ENCODE measurements at places on chromosomes 13 and 19.

DNA sequence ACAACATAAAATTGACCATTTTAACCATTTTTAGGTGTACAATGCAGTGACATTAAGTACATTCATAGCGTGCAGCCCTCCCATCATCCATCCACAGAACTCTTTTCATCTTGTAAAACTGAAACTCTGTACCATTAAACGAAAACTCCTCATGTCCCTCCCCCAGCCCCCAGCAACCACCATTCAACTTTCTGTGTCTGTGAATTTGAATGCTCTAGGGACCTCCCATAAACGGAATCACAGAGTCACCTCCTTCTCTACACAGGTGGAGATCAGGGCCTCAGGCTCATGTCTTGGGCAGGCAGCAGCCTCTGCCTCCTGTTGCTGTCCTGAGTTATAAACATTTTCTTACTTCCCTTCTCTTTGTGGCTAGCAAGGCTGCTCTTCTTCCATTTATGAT is 7.3 kb upstream of the CCNE1 start:
- DNase-seq: no peak

DNA sequence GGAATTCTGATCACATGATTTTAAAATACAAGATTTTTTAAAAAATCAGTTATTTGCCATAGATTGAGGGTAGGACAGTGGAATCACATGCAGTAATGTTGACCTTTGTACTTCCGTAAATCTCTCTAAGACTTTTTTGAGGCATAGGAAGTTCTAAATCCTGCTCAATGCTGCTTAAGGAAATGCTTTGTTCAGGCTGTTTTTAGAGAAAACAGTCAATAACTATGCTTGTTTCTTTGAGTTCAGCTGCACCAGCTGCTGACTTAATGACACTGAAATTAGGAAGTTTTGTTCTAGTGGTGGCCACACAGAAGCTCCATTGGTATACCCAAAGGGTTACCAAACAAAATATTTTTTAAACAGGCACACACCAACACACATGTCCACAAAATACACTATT is 60.9 kb downstream of the KLF12 start:
- DNase-seq: no peak

DNA sequence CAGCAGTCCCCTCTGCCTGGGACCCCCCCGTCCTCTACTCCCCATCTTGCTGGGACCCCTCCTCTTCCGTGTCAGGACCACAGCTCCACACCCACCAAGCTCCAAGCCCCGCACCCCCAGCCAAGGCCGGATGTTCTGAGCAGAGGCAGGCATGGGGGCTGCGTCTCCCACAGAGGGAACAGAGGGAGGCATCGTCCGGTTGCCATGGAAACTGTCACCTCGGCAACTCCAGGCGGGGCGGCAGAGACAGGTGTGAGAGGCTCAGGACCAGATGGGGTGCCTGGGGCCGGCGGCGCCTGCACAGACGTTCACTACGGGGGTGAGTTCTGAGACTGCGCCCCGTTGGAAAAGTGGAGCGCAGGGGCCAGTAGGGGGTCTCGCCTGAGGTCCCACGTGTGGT is 5.4 kb downstream of the RNU6-9 start:
- no peak for DNase-seq

GRCh38 chr19:44111910-44112463 is 1.2 kb upstream of the ZNF225 start:
- DNase-seq: no peak

- DNase-seq: no peak
Observed at GRCh38 chr19:40335101-40335500, 13.1 kb downstream of the C19orf47 start.

DNA sequence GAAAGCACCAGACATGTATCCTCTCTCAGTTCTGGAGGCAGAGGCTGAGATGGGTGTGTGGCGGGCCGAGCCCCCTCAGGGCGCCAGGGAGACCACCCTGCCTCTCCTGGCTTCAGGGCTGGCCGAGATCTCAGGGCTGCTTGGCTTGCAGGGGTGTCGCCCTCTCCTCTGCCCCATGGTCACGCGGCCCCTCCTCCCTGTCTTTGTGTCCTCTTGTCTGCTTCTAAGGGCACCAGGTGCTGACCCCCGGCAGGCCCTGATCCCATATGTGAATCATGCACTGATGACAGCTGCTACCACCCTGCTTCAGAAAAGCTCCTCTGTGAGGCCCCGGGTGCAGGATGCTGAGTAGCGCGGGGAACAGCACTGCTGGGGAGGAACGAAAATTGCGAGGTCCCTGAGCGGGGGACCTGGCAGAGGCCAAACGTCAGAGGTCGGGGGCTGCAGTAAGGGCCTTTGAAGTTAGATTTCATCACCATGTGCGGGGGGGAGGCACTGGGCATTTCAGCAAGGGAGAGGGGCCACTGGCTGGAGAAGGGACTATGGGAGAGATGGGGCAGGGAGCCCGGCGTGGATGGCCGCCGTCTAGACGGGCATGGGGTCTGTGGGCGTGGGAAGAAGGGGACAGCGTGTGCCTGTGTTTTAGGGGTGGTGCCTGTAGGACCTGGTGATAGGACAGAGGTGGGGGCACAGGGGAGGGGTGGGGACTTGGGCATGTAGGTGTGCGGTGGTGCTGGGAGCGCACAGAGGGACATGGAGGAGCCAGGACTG is 125.2 kb downstream of the KDM4B start:
- no peak for DNase-seq
